ENCODE measurements at places on chromosomes 3 and 15. TPM values are rescaled to one million over a fixed set of nuclear protein-coding genes. Genes with fewer than 3 reads are reported as not detected.

GRCh38 chr3:152183473-152183872 is 85.3 kb upstream of the MBNL1 start:
- DNase-seq, result peak; percentile 40

GRCh38 chr3:4889896-4890295 is 89.3 kb upstream of the BHLHE40 start:
- no peak for DNase-seq

- no peak for DNase-seq
Observed at GRCh38 chr15:77440378-77440999, 19.8 kb downstream of the HMG20A start.

DNA sequence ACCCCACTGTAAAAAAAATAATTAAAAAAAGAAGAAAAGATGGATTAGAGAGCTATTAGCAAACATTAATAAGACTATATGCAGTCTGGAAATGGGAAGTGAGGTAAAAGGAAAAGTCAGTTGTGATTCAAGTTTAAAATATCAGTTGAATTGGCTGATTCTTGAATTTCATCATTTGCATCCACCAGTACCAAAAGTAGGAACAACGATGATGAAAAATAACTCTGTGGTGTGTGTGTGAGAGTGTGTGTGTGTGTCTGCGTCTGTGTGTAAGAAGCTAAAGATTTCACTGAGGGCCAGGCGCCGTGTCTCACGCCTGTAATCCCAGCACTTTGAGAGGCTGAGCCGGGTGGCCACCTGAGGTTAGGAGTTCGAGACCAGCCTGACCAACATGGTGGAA is 56.0 kb upstream of the SLC4A7 start:
- DNase-seq, result no peak

- DNase-seq, result no peak
Observed at GRCh38 chr3:126521122-126521891, 2.6 kb upstream of the CHST13 start.

- DNase-seq, result no peak
Observed at GRCh38 chr3:44845528-44846520, 15.9 kb upstream of the TMEM42 start.

DNA sequence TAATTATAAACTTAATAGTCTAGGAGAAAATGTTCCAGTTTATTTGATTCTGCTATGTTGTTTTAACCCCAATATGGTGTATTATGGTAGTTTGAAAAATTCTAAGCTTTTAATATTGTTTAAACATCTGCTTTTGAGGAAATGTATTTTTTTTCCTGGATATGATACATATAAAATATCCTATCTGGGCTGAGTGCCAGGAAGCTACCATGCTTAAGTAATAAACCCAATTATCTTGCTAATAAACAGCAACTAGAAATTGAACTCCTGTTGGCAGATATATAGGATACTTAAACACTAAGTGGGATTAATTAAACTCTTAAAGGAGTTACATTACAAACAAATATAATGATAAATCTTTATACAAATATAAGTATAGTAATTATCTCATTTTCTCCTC is 293.7 kb upstream of the GRM7 start:
- no peak for DNase-seq

GRCh38 chr3:125220727-125221429 is 8.3 kb upstream of the SLC12A8 start:
- DNase-seq, result no peak

The EFCAB12 gene
- total RNA-seq, result 0.65 TPM

The CPNE4 gene
- not detected for total RNA-seq

The GHSR gene
- not detected for total RNA-seq

The ZNF774 gene
- 1.0 TPM for total RNA-seq
